ENCODE measurements at places on chromosomes 2 and 18.
A peak's percentile ranks its signal among the peaks of the same experiment; 100 is the strongest.

GRCh38 chr2:112757265-112757664, 7.1 kb downstream of the CKAP2L start:
- DNase-seq = peak; percentile 57

DNA sequence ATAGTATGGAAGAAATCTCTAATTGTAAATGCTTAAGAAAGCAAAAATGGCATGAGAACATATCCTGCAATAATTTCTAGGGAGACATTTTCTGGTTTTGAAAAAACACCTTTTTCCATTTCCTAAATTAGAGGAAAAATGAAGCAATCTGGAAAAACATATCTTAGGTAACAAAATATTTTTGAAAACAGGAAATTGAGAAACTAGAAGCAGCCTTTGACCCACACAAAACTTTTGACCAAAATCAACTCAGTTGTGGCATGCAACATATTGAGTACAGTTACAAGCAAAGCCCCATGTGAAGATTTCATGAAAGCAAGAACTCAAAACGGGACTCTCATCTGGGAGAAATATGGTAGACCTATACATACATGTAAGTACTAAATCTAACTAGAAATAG, 28.6 kb upstream of the CHAC2 start:
- DNase-seq = peak; percentile 22

DNA sequence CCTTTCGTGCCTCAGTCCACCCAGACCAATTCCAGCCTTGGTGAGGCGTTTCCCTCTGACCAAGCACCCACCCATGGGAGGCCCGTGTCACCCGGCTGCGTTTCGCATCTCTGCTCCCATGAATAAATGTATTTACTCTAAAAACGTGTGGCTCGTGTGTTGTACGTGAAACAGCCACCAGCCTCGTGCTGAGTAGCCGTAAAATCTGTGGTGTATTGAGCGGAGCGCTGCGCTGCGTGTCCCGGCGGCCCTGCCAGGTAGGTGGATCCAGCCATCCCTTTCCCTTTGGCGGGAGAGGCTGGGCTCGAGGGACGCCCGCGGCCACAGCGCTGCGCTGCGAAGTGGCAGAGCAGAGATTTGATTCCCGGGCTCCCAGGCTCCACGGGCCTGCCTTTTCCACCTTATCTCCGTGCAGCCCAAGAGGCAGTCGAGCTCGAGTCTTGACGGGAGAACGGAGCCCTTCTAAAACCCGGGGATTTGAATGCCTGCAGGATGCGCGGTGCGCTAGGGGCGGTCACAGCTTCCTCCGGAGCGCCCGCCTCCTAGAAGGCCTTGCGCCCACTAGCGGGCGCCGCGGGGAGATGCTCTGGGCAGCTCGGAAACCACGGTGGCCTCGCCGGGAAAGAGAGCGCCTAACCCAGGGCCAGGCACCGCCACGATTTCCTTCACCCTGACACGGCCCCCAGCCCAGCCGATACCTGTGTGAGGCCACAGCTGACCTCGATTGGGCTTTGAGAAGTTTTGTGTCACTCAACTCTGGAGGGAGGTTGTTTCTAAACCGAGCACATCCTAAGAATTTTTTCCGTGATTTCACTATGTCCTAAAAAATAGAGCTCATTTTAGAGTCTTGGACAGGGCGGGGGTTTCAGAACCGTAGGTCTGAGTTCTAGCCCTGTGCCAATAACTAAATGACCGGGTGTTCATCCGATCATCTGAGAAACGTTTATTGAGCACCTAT, 3.9 kb upstream of the PSMD1 start:
- DNase-seq = peak; percentile 89

GRCh38 chr2:147646818-147647468, 197.9 kb upstream of the ACVR2A start:
- DNase-seq = no peak

GRCh38 chr2:77479895-77480294, 42.3 kb downstream of the LRRTM4 start:
- no peak for DNase-seq

DNA sequence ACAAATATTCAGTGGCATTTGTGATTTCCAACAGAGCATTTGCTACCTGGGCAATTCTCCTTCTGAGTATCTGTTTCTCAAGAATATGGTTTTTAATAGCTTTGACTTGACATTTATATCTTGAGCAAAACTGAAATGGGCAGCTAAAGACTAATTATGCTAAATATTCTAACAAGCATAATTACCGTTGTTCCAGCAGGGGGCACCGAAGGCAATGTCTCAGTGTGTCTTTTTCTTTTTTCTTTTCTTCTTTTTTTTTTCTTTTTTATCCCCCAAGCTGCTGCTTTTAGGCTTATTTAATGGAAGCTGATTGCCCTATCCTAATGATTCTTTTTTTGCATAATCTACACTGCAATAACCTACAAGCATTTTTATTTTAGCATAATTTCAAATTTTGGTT, 138.9 kb upstream of the NABP1 start:
- DNase-seq = peak; percentile 24

- DNase-seq = no peak
Observed at GRCh38 chr2:130768191-130768855, 13.0 kb downstream of the AMER3 start.

DNA sequence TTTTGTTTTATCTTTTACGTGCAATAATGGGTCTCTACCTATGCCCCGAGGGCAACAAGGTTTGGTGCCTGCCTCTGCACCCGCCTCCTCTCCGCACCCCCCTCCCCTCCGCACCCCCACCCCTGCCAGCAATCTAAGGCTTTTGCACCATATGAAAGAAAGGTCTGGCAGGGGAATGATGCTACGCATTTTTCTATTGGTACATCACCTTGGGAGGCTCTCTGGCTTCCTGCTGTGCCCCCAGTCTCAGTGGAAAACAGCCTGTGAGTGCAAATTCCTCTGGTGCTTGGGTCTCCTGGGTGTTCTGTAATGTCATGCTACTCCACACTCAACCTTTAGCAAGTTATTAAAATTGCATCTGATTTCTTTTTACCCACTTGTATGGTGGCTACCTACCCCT, 161.3 kb upstream of the SMAD7 start:
- no peak for DNase-seq

GRCh38 chr2:29050591-29050990, 23.7 kb downstream of the PCARE start:
- DNase-seq = no peak

- DNase-seq = no peak
Observed at GRCh38 chr2:128313091-128313836, 5.4 kb downstream of the HS6ST1 start.
